IPS DF 6.9 (cell line): ENCODE measurements at places on chromosomes 13 and 19.

- DNase-seq = no peak
Observed at GRCh38 chr13:33217256-33217655, 68.3 kb downstream of the STARD13 start.

DNA sequence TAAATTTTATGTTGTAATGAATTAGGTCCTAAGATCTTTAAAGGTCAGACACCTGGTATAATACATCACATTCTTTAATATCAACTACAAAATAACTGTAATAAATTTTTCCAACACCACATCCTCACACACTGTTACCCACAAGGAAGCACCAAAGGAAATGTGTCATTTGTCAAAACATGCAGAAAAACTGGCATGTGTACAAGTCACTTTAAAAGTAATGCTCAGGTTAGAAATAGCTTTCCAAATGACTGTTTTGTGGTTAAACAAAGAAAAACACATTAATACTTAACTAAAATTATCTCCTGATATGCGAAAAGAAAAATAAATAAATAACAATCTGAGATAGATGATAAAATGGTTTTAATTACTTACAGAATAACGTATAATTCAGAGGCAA, 74.7 kb downstream of the MZT1 start:
- DNase-seq = no peak

DNA sequence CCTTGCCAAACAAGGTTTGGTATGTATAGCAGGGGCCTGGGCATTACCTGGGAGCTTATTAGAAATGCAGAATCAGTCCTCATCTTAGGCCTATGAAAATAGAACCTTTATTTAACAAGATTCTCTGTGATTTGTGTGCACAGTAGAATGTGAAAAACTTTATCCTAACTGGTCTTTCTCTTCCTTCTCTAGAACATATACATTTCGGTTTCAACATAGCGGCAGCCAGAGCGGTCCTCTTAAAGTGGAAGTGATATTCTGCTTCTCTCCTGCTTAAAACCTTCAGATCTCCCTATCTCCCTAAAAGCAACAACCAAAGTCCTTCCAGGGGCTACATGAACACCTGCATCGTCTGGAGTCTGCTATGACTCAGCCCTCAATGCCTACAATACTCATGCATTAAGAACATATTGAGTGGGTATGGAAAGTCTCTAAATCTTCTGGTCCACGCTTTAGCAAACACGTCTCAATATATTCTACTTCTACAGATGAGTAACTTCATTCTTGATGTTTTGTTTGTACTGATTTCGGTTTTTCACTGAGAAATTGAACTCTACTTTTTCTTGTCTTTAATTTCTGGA, 84.5 kb downstream of the SPRY2 start:
- DNase-seq = no peak

DNA sequence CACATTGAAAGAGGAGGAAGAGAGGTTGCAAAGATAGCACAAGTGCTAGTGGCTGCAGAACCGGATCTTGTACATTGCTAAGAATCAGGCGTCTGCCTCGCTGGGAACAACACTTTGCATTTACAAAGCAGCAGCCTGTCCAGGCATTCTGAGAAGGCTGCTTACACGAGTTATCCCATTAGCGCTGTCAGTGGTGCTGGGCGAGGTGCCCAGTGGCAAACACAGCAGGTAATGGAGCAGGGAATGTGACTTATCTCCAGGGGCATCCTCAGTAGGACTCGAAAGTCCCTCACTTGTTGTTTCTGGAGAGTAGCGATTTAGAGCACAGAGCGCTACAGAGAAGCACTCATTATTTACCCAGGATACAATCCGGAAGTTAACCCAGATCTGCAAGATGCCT, 209.6 kb downstream of the OLFM4 start:
- no peak for DNase-seq

DNA sequence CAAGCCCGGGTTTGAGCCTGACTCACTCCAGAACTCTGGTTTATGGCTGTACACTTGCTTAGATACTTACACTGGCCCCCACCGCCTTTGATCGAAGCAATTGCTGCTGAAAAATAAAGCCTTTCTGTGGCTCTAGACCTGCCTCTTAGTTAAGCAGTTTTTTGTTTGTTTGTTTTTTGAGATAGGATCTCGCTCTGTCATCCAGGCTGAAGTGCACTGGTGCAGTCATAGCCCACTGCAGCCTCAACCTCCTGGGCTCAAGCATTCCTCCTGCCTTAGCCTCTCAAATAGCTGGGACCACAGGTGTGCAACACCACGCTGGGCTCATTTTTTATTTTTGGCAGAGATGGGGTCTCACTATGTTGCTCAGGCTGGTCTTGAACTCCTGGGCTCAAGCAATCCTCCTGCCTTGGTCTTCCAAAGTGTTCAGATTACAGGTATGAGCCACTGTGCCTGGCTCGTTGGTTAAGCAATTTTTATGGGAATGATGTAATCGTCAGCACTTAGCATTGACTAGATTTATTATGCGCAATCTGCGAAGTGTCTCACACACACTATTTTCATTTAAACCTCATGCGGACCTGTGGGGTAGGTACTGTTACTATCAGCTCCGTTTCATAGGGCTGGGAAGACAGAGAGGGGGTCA, 22.2 kb downstream of the PPP2R1A start:
- DNase-seq = no peak

- DNase-seq = no peak
Observed at GRCh38 chr13:28245465-28245864, 107.1 kb downstream of the PAN3 start.

GRCh38 chr19:32023564-32023832, 321.9 kb upstream of the ZNF507 start:
- no peak for DNase-seq

DNA sequence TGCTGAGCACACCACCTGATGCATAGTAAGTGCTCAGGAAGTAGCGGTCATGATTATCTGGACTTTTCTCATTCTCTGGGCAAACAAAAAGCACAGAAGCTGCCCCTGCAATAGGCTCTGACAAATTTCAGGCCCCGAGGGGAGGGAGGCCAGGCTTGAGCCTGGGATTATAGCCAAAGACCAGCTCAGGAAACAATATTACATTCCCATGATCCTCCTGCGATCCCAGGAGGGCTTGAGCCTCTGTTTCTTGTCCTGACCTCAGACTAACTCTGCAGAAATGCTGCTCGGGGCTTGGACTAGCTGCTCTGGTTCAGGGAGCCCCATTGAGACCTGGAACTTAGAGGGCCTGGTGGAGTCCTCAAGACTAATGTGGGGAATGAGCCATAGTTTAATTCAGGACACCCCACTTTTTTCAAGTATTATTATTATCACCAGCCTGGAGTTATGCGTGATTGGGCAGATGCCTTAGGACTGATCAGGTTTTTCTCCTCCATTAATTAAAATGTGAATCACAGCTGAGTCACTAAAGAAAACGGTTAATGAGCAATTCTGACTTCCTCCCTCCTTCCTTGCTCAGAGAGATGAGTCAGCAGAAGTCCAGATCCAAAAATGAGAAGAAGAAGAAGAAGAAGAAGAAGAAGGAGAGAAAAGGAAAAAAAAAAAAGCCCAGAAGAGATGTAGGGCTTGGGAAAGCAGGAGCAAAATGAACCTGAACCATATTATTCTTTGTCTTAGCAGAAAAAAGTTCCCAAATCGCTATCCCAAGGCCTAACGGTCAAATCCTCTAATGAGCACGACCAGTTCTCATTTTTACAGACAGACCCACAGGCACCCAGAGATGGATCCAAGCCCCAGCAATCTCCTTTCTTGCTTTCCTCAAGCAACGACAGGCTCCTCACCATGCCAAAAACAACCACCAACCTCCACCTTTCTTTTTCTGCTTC, 107.2 kb downstream of the CACNA1A start:
- no peak for DNase-seq

DNA sequence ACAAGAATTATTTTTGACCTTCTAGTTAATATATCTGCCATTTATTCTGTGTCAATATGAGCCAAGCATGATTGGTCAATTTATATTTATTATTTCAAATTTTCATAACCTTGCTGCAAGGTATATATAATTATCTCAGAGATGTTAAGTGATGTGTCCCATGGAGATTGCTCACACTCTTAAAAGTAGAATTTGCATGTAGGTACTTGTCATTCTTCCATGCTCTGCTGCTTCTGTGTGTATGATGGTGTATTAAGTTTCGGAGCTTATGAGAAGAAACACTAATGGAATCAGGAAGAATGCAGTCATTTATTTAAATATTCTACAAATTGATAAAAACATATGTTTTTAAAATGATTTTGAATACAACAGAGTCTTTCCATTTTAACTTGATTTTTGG, 586.8 kb upstream of the MIR17HG start:
- no peak for DNase-seq

DNA sequence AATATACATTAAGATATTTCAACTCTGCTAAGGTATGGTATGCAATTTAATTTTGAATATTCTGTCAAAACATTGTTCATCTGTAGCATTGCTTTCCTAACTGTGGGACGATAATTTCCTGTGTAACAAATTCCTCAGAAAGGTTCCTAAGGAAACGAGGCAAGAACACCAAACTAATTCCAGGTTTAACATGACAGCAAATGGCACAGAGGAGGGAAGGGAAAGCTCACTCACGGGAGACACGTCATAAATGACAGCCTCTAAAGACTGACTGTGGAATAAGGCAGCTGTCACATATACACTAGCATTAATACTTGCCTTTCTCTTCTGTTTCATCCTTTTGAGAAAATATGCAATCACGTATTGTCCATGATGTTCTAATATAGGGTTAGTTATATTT, 380.6 kb downstream of the LIG4 start:
- DNase-seq = no peak

- DNase-seq = no peak
Observed at GRCh38 chr19:4870025-4870700, 2.7 kb upstream of the PLIN3 start.

GRCh38 chr19:12669270-12670158, 2.9 kb downstream of the WDR83 start:
- DNase-seq = no peak

GRCh38 chr13:98478189-98479129, 98.4 kb downstream of the STK24 start:
- no peak for DNase-seq

GRCh38 chr19:47848823-47849473, 10.1 kb upstream of the TPRX2 start:
- no peak for DNase-seq

DNA sequence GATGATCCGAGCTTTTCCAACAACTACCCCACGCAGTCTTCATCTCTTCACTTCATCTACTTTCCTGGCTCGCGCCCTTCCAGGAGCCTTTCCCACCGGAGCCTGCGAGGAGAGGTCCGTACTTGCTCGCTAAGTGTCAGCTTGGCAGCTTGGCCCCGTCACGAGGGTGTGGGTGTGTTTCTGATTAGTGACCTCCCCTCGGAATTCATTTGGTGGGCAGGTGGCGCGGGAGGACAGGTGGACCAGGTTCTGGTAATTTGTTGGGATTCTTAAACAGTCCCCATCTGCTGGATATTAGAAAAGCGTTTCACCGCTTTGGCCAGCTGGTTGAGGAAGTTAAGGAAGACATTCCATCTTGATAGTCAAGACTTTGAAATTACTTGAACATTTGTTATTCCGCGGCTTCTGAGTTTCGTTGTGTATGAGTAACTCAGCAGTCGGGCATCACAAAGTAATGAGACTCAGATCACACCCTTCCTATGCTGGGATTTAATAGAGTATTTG, 515 bp downstream of the UFM1 start:
- DNase-seq = no peak

- no peak for DNase-seq
Observed at GRCh38 chr19:16446724-16447368, 24.9 kb downstream of the EPS15L1 start.

DNA sequence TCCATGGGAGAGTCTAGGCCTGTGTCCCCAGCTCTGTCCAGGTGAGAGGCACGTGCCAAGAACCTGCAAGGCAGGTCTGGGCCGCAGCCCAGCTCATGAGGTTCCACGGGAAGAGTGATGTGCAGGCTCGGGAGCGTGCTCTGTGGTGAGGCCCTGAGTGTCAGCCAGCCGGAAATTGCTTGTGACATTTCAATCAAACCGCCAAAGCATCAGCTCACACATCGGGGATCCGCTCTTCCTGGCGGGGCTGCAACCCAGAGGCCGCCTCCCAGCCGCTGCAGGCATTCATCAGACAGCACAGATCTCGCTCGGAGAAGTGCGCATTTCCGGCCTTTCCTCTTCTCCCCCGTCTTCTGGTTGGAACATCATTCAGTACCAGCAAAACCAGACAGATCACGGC, 109.3 kb downstream of the KDM4B start:
- no peak for DNase-seq

GRCh38 chr19:56934438-56935090, 94.0 kb upstream of the PEG3 start:
- no peak for DNase-seq

- peak; percentile 43 for DNase-seq
Observed at GRCh38 chr19:15091918-15092753, 10.1 kb downstream of the OR1I1 start.

DNA sequence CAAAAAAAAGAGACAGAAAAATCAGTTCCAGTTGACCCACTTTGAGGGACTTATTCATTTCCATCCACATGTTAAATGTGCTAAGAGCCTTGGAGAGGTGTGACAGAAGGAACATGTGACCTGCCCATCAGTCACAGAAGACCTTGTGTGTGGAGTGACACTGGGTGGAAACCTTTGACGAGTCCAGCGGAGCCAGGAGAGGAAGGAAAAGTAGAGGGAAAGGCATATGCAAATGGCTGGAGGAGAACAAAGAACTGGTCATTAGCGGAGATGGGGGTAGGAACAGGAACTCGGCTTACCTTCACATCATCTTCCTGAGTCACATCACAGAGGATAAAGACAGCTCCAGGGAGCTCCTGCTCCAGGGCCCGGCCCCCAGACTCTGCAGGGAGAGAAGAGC, 2.3 kb downstream of the HSD17B14 start:
- DNase-seq = no peak

DNA sequence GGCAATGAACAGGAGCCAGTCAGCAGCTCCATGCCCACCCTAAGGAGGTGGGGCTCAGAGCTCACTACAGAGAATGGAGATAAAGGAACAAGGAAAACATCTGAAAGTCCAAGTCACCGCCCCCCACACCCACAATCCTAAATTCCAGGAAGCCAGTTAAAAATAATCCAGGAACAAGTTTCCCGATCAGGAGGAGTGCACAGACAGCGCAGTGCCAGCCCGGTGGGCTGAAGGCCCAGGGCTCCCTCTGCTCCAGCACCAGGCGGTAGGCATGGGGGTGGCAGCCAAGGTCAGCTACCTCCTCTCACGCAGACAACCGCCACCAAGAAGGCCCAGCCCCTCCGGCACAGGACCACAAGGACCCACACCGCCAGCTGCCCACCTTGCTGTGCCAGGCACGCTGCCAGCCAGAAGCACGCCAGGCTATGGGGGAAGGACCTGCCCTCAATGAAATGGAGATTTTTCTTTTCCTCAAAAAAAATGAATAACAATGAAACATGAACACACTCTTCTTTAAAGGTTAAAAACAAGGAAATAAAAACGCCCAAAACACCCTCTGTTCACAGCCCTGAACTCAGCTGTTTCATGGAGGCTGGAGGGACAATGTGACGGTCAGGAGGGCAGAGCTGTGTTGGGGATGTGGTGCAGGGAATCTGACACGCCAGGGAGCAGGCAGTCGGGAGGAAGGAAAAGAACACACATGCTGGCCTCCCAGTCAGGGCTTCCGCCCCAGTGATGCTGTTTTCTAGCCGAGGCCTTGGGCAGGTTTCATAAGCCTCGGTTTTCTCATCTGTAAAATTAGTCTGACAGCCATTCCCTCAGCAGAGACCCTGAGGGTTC, 11.0 kb downstream of the STK24 start:
- no peak for DNase-seq
